ENCODE measurements at places on chromosomes 3 and 15. TPM values are rescaled to one million over a fixed set of nuclear protein-coding genes. Genes with fewer than 3 reads are reported as not detected.
A peak's percentile ranks its signal among the peaks of the same experiment; 100 is the strongest.

DNA sequence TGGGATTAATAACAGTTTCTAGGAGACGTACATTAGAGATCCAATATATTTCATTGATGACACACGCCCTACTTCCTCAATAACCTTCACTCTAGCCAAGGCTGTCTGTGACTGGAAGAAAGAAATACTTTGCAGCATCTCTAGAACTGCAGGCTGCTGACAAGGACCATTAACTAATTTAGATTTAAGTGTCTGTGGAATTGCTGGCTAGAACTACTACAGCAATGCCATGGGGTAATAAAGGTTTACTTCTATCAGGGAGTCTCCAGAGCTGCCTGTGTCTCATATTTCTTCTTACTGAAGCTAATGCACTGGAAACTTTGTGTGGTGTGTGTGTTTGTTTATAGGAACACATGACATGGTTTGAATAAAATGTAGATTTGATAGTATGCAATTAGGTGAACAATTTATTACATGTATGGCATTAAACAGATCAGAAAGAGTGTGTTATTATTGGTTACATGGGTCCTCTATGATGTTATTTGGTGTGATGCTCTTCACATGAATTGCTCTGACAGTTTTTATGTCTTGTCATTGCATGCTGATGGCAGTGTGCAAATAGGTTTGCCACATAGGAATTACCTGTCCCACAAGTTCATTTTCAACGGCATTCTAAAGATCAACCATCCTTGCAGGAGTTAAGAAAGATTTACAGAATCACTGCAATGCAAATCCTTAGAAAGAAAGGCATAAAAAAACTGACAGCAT, 916.2 kb upstream of the CADM2 start:
- no peak overlapping the region for H3K27ac ChIP-seq
- no peaks in the 10 kb centered on the region for H3K36me3 ChIP-seq
- no peak for DNase-seq
- H3K27me3 ChIP-seq: no peaks in the 10 kb centered on the region
- H3K4me1 ChIP-seq: no peaks in the 10 kb centered on the region

DNA sequence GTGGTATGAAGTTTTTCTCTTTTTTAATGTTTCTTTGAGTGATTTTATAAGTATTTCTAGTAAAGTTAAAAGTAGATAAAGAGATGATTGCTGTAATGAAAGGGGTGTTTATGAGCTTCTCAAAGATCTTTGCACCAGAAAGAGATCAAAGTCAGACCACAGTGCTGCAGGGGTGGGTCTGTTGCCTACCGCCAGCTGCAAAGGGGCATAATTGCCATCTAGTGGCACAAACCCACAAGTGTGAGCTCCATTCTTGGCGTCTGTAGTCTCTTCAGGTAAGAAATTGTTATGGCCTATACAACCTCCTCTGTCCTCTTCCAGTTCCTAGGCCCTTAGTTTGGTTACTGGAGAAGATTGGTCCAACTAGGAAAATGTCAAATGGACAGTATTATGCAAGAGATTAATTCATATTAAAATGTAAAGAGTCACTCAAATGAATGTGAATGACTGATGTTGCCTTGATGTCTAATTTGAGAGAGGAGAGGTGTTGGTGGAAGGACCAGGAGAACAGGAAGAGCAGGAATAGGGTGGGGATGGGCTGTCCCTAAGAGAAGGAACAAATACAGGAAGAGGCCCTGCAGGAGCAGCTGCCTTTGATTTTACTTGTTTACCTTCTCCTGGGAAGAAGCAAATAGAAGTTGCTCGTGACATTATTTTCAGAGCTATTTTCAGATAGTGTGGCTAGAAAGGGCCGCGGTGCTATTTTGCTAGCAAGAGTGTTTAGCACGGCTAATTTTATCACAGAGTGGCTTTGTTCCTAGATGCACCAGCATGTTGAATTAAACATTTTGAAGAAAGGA, 53.0 kb upstream of the GSK3B start:
- no peak overlapping the region for H3K27ac ChIP-seq
- no peak overlapping the region for H3K4me3 ChIP-seq
- DNase-seq: peak; percentile 58

DNA sequence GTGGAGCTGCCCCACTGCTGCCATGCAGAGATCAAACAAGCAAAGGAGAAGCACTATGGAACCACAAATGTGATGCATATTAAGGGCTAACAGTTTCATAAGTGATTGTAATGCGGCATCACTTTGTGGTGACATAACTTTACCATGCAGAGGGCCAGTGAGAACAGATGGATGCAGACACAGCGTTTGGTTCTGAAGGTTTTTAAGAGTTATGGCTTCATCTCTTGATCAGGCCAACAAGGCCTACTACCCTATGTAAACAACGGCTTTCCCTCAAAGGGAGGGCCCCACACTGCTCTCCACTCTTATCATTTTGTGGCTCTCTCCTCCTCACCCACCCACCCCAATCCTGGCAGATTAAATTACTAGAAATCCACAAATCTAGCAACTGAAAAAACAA, 13.4 kb downstream of the NR2E3 start:
- no peak for DNase-seq
- H3K27me3 ChIP-seq: no peaks in the 10 kb centered on the region
- no peak overlapping the region for H3K4me3 ChIP-seq
- no peak overlapping the region for H3K27ac ChIP-seq

- H3K27me3 ChIP-seq: peaks cover 36% of the 10 kb centered on the region
- no peak for DNase-seq
Measured at GRCh38 chr3:115805520-115805919, 182.2 kb downstream of the GAP43 start.

DNA sequence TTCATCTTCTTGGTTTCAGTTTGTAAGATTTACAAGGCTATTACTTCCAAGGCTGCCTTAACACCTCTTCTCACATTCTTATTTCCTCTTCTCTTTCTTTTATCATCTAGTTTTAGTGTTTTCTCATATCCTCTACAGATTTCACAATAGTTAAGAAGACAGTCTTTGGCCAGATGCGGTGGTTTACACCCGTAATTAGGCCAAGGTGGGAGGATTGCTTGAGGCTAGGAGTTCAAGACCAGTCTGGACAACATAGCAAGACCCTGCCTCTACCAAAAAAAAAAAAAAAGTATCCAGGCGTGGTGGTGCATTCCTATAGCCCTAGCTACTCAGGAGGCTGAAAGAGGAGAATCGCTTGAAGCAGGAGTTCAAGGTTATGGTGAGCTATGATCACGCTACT, 3.5 kb upstream of the ALDH1A2 start:
- DNase-seq: no peak
- H3K4me1 ChIP-seq: peaks cover 8% of the 10 kb centered on the region
- no peaks in the 10 kb centered on the region for H3K36me3 ChIP-seq
- H3K27me3 ChIP-seq: peaks cover 43% of the 10 kb centered on the region
- H3K4me3 ChIP-seq: no peak overlapping the region

GRCh38 chr3:27342267-27342666, 26.9 kb downstream of the NEK10 start:
- no peak overlapping the region for H3K27ac ChIP-seq
- H3K4me3 ChIP-seq: no peak overlapping the region

- peaks cover 11% of the 10 kb centered on the region for H3K4me1 ChIP-seq
- H3K27ac ChIP-seq: no peak overlapping the region
- no peaks in the 10 kb centered on the region for H3K36me3 ChIP-seq
- DNase-seq: no peak
- H3K4me3 ChIP-seq: no peak overlapping the region
Measured at GRCh38 chr3:58249358-58250092, 11.9 kb downstream of the ABHD6 start.

DNA sequence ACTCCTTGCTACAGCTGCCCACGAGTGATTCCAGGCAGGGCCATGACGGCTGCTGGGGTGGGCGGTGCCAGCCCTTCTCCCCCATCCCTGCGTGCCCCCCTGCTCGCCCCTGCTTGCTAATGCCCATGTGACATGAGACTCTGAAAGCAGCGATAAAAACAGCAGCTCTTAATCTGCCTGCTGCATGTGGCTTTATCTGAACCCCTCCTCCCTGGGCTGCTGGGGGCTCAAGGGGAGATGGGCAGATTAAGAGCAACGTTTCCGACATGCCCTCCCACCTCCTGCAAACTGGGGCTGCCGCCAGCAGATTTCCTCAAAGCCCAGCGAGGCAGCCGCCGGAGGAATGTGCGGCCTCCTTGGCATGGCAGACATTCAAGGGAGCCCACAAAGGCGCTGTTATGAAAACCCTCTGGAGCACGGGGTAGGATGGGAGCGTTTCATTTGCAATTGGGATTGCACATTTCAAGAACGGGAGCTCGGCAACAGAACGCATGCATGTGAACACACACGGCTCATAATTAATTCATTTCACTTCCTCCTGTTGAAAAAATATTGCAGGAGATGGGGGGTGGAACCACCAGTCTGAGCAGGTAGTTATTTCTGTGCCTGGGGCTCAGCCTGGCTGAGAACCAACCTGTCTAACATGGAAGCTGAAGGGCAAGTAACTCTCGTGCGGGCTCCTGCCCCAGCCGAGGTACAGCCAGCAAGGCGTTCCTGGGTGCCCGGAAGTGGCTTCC, 504.2 kb upstream of the PROK2 start:
- peak overlapping the region; percentile 56 for H3K4me3 ChIP-seq
- H3K27ac ChIP-seq: no peak overlapping the region

DNA sequence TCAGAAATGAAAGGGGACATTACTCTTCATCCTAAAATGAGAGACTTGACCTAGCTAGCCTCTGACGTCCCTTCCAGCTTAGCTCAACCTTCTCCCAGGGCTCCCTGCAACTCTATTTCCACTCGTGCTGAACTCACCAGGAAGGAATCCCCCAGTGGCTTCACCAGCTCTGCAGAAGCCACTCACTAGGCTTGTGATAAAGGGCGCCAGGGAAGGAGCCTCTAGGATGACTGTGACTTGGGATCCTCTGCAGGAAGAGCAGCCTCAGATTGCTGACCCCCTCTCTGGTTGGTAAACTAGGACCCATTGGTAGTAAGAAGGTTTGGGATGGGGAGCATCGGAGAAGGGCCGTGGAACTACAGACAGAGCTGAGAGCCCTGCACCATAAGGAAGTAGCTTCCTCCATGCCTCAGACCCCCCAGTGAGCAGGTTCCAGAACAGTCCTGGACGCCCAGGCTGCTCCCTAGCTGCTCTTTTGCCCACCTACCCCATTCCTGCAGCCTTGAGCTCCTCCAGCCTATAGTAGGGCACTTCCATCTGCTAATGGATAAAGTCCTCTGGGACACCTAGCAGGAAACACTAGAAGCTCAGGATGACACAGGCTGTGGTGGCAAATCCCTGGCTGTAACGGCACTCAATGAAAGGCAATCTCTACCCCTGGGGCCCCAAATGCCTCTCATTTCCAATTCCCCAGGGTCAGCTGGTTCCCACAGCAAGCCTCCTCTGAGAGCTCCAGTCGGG, 26.0 kb downstream of the PLA2G4F start:
- no peak overlapping the region for H3K27ac ChIP-seq
- H3K27me3 ChIP-seq: peaks cover 24% of the 10 kb centered on the region
- H3K4me1 ChIP-seq: no peaks in the 10 kb centered on the region
- no peak overlapping the region for H3K4me3 ChIP-seq
- H3K36me3 ChIP-seq: no peaks in the 10 kb centered on the region

- no peak overlapping the region for H3K27ac ChIP-seq
- H3K4me1 ChIP-seq: no peaks in the 10 kb centered on the region
- H3K36me3 ChIP-seq: no peaks in the 10 kb centered on the region
- H3K27me3 ChIP-seq: no peaks in the 10 kb centered on the region
- H3K4me3 ChIP-seq: no peak overlapping the region
Measured at GRCh38 chr3:194602669-194603171, 30.5 kb downstream of the TMEM44 start.

- no peak for DNase-seq
- no peaks in the 10 kb centered on the region for H3K36me3 ChIP-seq
- peaks cover 18% of the 10 kb centered on the region for H3K27me3 ChIP-seq
- no peaks in the 10 kb centered on the region for H3K4me1 ChIP-seq
- H3K27ac ChIP-seq: no peak overlapping the region
Measured at GRCh38 chr3:127960421-127960965, 45.5 kb downstream of the KBTBD12 start.

DNA sequence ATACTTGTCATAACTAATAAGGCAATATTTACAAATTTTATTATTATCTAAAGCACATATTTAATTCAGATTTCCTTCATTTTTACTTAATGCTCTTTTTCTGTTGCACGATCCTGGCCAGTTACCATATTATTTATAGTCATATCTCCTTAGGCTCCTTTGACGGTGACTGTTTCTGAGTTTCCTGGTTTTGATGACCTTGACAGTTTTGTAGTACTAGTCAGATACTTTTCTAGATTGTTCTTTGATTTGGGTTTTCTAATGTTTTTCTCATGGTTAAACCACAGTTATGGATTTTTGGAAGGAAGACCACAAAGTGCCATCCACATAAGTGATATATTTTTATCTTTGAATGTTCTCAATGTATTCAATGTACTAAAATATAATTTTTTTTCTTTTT, 171.0 kb upstream of the NANOGP8 start:
- no peak overlapping the region for H3K27ac ChIP-seq
- no peaks in the 10 kb centered on the region for H3K27me3 ChIP-seq
- no peaks in the 10 kb centered on the region for H3K36me3 ChIP-seq
- DNase-seq: no peak

- H3K36me3 ChIP-seq: no peaks in the 10 kb centered on the region
- peaks cover 13% of the 10 kb centered on the region for H3K4me1 ChIP-seq
- peaks cover 59% of the 10 kb centered on the region for H3K27me3 ChIP-seq
- no peak overlapping the region for H3K27ac ChIP-seq
- no peak for DNase-seq
- H3K4me3 ChIP-seq: no peak overlapping the region
Measured at GRCh38 chr15:67818464-67818863, 6.8 kb upstream of the SKOR1 start.

DNA sequence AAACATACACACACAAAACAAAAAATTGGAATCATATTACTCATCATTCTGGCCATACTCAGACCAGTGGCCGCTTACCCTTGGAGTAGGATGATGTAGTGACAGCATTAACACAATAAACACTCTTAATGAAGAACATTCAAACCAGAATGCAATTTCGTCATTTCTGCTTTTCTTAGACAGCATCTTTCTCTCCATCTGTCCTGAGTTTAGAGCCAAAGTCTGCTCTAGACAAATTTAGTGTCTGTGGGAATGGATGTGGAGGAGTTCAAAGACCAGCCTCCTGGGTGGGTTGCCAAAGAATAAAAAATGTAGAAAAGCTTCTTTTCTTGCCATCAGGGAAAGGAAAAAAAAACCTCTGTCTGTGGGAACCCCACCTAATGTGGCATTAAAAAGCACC, 212.4 kb upstream of the POU1F1 start:
- H3K27ac ChIP-seq: no peak overlapping the region
- H3K36me3 ChIP-seq: no peaks in the 10 kb centered on the region
- H3K4me3 ChIP-seq: no peak overlapping the region
- no peaks in the 10 kb centered on the region for H3K27me3 ChIP-seq
- no peaks in the 10 kb centered on the region for H3K4me1 ChIP-seq
- DNase-seq: no peak

SPINK8 gene
- total RNA-seq: not detected

PPP1R14D gene
- not detected for total RNA-seq

LRRC2 gene
- total RNA-seq: not detected

NR2F2 gene
- not detected for total RNA-seq
